Activated naive CD4-positive, alpha-beta T cell (primary cell): ENCODE measurements at places on chromosomes 1 and 21.

- DNase-seq, result peak; percentile 27
Observed at GRCh38 chr21:45152265-45152746, 77.9 kb downstream of the ADARB1 start.

DNA sequence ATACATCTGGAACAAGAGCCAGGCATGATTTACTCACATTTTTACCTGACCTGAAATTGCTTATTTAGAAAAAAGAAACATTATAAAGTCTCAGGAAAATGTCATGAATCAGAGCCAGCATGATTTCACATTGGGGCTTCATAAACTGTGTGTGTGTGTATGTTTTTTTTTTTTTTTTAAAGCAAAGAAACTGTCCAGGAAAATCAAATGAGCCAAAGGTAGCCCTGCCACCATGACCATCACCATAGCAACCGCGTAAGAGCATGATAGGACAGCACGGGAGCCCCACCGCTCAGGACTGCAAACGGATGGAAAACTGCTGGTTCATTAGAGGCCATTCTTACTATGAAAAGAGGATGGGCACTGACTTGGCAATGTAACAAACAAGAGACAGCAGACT, 139.2 kb downstream of the NTMT2 start:
- no peak for DNase-seq

DNA sequence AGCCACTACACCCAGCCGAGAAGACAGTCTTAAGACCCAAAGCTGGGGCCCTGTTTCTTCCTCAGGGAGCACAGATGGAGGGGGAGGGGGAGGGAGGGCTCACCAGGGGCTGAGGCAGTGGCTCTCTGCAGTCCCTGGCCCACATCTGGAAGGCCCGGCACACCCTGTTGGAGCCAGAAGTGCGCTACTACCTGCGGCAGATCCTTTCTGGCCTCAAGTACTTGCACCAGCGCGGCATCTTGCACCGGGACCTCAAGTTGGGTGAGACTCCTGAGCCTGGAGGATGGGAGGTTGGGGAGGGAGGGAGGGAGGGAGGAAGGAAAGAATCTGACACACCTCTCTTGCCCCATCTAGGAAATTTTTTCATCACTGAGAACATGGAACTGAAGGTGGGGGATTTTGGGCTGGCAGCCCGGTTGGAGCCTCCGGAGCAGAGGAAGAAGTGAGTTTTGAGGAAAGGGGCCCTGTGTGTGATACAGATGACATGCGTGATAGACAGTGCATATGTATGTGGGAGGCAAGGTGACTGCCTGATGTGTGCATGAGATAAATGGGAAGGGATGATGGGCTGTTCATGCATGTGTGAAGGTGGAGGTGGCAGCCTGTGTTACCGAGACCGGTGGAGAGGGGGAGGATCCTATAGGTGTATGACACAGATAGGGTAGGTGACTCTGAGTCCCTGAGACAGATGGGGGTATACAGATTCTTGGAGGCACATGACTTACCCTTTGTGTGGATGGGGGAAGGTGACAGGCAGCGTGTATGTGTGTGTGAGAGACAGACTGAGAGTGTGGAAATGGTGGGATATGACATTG, 1.5 kb downstream of the PLK3 start:
- no peak for DNase-seq

- no peak for DNase-seq
Observed at GRCh38 chr1:1540090-1540817, at the start of gene TMEM240. TSS of gene TMEM240 (minus strand) at chr1:1540624. CDS start at chr1:1540346, 278 bp downstream.

- DNase-seq, result no peak
Observed at GRCh38 chr1:21174654-21175323, 1.9 kb downstream of the EIF4G3 start.

GRCh38 chr1:155342842-155343241, 22.1 kb downstream of the RUSC1 start:
- DNase-seq, result no peak

GRCh38 chr1:173364827-173365226, 112.3 kb upstream of the PRDX6 start:
- DNase-seq, result no peak

DNA sequence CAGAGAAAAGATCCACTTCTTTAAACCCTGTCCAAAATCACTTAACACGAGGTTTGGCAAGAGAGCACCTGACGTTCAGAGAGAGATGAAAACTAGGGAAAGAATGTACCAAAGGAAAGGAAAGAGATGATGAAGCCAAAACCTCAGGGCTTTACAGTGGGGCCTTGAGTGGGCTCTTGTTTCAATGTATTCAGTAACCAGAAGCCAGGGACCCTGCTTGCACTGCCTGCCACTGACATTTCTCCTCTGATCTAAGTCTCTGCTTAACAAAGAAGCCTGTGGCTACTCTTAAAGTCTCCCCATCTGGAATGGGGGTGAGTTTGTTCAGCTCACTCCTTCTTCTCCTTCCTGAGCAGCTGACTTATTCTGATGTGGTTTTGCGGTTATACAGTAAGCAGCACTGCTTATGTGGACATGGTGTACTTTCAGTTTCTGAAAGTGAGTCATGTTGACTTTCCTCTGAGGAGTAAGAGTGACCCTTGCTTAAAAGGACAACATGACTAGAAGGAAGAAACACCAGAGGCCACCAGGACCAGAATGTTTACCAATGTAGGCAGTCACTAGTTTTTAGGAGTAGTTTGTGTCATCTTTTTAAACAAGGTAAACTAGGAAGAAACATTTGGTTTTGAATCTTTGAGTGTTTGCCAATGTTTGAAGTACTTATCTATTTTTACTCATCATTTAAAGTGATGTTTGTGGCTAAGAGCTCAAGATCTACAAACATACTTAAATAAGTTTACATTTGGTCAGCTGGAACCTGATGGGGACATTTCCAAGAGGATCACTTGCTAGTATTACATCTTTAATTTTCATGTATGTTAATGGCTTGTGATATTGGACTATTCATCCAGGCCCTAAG, 87.4 kb downstream of the FASLG start:
- DNase-seq, result no peak

GRCh38 chr1:228273720-228274451, 66.0 kb downstream of the OBSCN start:
- no peak for DNase-seq

GRCh38 chr21:44872323-44872648, 1.2 kb downstream of the PTTG1IP start:
- no peak for DNase-seq

- DNase-seq, result no peak
Observed at GRCh38 chr21:15826147-15826780, 96.5 kb downstream of the USP25 start.

DNA sequence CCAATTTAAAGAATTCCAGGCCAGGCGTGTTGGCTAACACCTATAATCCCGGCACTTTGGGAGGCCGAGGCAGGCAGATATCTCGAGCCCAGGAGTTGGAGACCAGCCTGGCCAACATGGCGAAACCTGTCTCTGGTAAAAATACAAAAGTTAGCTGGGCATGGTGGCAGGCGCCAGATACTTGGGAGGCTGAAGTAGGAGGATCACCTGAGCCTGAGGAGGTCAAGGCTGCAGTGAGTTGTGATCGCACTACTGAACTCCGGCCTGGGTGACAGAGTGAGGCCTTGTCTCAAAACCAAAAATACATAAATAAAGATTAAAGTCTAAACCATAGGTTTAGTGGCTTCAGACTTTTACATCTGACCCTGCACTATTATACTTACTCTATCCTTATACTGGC, 32.4 kb downstream of the BTG3 start:
- DNase-seq, result no peak

DNA sequence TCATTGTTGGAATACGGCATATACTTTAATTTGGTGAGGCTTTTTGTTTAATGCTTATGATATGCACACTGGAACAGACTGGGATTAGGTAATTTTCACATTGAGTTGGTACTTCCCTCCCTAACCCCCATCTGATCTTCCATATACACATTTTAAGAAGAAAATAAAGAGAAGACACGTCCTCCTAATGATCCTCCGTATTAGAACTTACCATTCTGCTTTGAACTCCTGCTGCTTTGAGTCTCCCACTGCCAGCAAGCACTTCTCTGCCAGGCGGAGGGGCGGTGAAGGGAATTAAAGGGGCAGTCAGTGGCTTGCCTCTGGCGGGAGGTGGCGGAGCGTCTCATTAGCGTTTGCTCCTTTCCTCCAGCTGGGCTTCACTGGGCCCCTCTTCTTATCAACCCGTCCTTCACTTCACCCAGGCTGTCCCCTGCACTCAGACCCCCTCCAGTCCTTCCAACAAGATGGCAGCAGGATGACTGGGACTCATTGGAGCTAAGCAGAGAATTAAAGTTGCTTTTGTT, 433.4 kb downstream of the KIF26B start:
- no peak for DNase-seq

GRCh38 chr1:248862998-248863881, 4.4 kb upstream of the ZNF692 start:
- peak; percentile 71 for DNase-seq

DNA sequence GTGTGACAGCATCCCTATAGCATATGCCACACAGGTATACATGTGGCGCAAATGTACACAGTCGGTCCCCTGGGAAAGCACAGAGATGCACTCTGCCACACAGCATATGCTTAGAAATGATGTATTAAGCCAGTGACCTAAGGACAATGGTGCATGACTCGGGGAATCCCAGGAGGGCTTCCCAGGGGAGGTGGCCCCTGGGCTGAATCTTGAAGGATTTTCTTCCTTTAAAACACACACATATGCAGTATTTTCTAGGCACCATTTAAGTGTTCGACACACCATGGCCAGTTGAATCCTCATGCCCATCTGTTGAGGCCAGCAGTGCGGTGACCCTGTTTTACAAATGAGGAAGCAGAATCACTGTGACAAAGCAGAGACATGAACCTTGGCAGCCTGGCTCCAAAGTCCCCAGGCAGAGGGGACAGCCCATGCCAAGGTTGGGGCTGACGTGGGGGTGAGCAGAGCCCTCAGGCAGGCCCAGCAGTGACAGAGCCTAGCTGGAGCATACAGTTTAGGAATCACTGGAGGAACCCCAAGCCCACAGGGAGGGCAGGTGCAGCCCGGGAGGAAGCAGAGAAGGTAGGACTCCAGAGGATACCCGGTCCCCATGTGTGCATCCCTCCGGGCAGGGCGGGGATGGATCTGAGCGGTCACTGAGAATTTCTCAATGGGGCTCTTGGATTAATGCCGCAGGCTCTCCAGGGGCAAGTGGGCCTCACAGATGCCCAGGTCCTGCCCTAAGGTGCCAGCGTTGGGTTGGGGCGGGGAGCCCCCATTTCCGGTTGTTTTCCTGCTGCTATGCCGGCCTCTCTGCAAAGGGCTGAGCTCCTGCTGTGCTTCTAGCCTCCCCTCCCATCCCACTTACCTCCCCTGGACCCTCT, 28.4 kb downstream of the WNT3A start:
- DNase-seq, result no peak

- no peak for DNase-seq
Observed at GRCh38 chr1:240310226-240310925, 218.7 kb downstream of the FMN2 start.

GRCh38 chr1:42721926-42722325, 18.1 kb downstream of the CLDN19 start:
- DNase-seq, result no peak

DNA sequence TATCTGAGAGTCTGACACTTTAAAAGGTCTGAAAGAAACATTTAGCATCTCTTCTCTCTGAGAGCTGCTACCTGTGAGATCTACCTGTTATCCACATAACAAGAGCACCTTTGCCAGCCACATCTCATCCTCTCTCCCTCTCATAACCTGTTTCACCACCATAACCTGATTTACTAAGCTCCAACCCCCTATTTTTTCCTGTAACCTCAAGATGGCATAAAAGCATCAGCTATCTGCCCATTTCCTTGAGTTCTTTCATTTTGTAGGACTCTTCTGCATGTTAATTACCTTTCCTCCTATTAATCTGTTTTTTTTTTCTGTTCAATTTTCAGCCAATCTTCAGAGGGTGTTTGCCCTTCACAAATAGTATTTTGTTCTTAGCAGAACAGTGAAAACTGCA, 136.5 kb upstream of the KCNK1 start:
- no peak for DNase-seq

- no peak for DNase-seq
Observed at GRCh38 chr1:16334655-16335340, 17.5 kb downstream of the FBXO42 start.
